IPS DF 6.9 (cell line): ENCODE measurements at places on chromosomes 2 and 18.

- no peak overlapping the region for H3K27ac ChIP-seq
- H3K36me3 ChIP-seq = no peaks in the 10 kb centered on the region
- no peak overlapping the region for H3K4me3 ChIP-seq
- no peaks in the 10 kb centered on the region for H3K4me1 ChIP-seq
- no peaks in the 10 kb centered on the region for H3K27me3 ChIP-seq
Measured at GRCh38 chr2:177187631-177188312, 24.8 kb upstream of the HNRNPA3 start.

- no peaks in the 10 kb centered on the region for H3K27me3 ChIP-seq
- H3K4me1 ChIP-seq = no peaks in the 10 kb centered on the region
- no peak overlapping the region for H3K27ac ChIP-seq
Measured at GRCh38 chr2:135299658-135300244, 231.3 kb downstream of the ZRANB3 start.

GRCh38 chr2:16114836-16115235, 174.5 kb downstream of the MYCN start:
- no peak for DNase-seq
- no peaks in the 10 kb centered on the region; the same call in 1 of the 2 replicates for H3K4me1 ChIP-seq
- H3K36me3 ChIP-seq = no peaks in the 10 kb centered on the region
- H3K4me3 ChIP-seq = no peak overlapping the region

DNA sequence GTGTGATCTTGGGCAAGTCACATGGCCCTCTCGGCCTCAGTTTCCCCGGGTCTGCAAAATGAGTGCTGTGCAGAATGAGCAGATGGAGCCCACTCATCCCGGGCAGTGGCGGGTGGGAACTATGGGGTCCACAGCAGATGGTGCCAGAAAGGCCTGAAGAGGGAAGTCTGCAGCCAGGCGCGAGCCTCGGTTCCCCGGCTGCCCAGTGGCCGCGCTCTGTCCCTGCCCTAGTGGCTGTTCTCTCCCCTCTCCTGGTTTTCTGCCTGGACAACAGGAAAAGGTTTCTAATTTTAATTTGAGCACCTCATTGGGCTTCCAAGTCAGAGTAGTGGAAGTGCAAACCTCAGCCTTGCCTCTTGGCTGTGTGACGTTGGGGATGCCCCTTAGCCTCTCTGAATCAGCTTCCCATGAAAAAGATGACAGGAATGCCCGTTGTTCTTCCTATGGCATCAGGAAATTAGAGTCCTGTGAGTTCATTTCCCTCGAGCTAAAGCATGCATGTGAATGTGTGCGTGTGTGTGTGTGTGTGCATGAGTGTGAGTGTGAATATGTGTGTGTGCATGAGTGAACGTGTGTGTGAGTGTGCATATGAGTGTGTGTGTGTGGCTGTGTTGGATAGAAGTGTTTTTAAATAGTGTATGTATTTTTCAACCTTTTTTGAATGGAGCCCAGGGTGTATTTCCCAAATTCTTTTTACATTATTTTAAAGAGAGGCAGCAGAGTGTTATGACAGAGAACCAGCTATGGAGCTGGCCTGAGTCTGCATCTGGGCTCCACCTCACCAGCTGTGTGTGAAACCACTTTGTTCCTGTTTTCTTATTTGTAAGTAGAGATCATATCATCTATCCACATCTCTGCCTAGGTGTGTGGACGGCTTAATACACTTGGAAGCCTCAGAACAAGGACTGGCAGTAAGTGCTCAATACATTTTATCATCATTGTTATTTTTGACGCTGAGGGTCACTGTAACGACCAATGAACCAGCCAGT, 41.3 kb downstream of the RRM2 start:
- no peaks in the 10 kb centered on the region for H3K27me3 ChIP-seq
- no peak for DNase-seq
- H3K4me1 ChIP-seq = no peaks in the 10 kb centered on the region
- H3K27ac ChIP-seq = no peak overlapping the region

DNA sequence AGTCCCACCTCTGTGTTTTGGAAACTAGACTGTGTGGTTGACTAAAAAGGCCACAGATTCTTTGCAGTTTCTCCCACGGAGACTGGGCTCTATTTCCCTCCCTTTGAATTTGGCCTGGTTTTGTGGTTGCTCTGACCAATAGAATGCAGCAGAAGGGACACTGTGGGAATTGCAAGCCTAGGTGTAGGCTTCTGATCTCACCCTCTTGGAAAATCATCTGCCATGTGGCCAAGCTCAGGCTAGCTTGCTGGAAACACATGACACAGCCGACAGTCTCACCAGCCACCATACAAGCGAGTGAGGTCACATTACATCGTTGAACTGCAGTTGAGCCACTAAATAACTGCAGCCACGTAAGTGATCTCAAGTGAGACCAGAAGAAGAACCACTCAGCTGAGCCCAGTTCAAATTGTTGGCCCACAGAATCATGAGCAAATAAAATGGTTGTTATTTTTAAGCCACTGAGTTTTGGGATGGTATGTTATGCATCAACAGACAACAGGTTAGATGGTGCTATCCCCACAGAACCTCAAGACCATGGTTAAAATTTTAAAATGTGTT, 319.1 kb upstream of the MEX3C start:
- H3K27ac ChIP-seq = no peak overlapping the region
- no peaks in the 10 kb centered on the region for H3K36me3 ChIP-seq
- no peaks in the 10 kb centered on the region for H3K27me3 ChIP-seq
- no peak for DNase-seq
- H3K4me1 ChIP-seq = no peaks in the 10 kb centered on the region

DNA sequence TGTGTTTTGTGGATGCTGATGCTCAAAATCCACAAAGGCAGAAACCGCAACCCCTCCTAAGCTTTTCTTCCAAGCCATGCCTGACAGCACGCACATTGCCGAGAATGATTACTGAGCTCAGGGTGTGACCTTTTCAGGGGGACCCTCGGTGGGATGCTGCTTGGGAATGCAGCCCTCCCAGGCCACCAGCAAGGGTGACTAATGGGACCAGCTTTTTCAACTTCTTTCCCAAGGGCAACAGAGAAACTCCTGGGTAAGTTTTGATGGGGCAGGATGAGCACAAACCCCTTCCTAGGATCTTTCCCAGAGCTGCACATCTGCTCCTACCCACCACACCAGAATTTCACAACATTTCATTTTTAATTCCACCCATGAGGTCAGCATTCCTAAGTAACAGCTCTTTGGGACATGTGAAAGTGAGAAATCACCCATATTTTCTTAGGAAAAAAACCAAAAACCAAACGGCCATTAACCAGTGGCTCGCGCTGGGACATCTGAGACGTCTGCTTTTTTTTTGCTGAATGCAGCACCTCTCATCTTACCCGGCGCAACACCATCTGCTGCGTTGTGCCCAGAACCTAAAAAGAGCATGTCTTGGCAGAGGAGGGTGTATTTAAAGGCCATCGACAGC, 119.0 kb downstream of the ARL4C start:
- no peak overlapping the region for H3K4me3 ChIP-seq
- no peaks in the 10 kb centered on the region for H3K27me3 ChIP-seq
- no peaks in the 10 kb centered on the region for H3K4me1 ChIP-seq
- no peak overlapping the region for H3K27ac ChIP-seq

DNA sequence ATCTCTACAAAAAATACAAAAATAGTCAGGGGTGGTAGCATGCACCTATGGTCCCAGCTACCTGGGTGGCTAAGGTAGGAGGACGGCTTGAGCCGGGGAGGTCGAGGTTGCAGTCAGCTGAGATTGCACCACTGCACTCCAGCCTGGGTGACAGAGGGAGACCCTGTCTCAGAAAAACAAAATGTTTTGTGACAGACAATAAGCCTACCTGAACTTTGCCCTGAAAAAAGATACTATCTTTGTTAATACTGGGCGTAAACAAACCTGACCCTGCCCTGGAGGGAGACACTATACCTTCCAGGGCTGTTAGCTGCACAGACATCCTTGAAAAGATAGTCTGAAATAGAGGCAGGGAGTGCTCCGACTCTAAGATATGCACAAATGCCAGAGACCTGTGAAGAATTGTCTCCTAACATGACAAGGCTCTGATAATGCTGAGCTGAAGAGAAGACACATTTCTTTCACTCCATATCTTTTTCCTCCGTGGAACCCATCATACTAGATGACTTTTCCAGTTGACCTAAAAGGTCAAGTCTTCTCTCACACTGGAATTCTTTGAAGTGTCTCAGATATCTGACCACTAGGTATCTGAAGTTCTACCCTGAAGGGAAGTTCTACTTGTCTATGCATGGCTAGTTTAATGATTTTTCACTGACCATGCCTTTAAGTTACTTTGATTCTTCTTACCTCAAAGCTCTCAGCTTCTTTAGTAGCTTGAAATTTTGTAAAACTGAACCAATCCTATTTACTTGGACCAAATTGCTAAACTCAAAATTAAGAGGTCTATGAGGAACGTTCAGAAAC, 20.9 kb upstream of the HK2 start:
- no peak overlapping the region for H3K27ac ChIP-seq
- no peaks in the 10 kb centered on the region for H3K27me3 ChIP-seq
- no peak for DNase-seq
- no peak overlapping the region for H3K4me3 ChIP-seq

DNA sequence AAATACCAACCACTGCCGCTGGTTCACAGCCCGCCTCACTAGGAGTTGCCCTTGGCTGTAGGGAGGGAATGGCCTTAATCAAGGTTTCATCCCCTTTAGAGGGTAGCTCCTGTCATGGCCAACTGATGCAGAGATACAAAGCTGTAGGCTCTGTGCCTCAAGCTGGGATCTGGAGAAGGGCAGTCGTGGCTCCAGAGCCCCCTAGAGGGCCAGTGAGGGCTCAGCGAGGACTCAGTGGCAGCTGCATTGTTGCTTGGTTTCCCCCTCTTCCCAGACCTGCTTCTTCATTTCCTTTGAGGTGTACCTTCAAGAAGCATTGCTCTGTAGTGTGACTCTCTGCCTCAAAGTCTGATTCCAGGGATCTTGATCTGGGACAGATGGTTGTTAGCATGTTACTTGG, 302.1 kb downstream of the LPIN1 start:
- 0 out of 2 replicates have a peak, but pooled peaks cover 2% of the 10 kb centered on the region for H3K4me1 ChIP-seq
- no peak overlapping the region for H3K4me3 ChIP-seq
- peak; percentile 16 for DNase-seq
- no peak overlapping the region for H3K27ac ChIP-seq
- no peaks in the 10 kb centered on the region for H3K36me3 ChIP-seq

- H3K27ac ChIP-seq = no peak overlapping the region
- H3K36me3 ChIP-seq = no peaks in the 10 kb centered on the region
- H3K4me1 ChIP-seq = peaks cover 5% of the 10 kb centered on the region; the same call in 1 of the 2 replicates
- peaks cover 67% of the 10 kb centered on the region for H3K27me3 ChIP-seq
- no peak overlapping the region for H3K4me3 ChIP-seq
Measured at GRCh38 chr2:120463996-120464395, 118.1 kb downstream of the INHBB start.

GRCh38 chr2:6863792-6864191, 1.9 kb downstream of the CMPK2 start:
- H3K36me3 ChIP-seq = no peaks in the 10 kb centered on the region
- peaks cover 1% of the 10 kb centered on the region; the same call in 1 of the 2 replicates for H3K4me1 ChIP-seq
- DNase-seq = no peak
- no peak overlapping the region for H3K4me3 ChIP-seq
- no peak overlapping the region for H3K27ac ChIP-seq

DNA sequence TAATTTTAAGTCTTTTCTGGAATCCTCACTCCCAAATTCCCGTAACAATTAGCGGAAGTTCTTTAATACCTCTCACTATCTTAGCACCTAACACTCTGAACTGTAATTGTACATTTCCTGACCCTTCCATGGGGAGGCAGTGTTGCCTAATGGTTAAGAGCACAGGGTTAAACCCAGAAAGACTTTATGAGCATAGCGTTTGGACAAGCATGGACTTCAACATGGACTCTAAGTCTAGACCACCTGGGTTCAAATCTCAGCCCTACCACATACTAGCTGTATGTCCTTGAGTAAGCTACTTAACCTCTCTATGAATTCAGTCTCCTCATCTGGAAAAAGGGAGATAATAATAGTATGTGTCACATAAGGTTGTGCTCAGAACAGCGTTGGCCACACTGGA, 13.0 kb downstream of the ANTXR1 start:
- H3K27me3 ChIP-seq = no peaks in the 10 kb centered on the region
- H3K4me3 ChIP-seq = no peak overlapping the region
- DNase-seq = no peak
- no peak overlapping the region for H3K27ac ChIP-seq

GRCh38 chr2:215038421-215038820, 100.0 kb downstream of the ABCA12 start:
- no peak overlapping the region for H3K4me3 ChIP-seq
- no peaks in the 10 kb centered on the region for H3K27me3 ChIP-seq
- no peaks in the 10 kb centered on the region for H3K36me3 ChIP-seq
- no peaks in the 10 kb centered on the region for H3K4me1 ChIP-seq
- H3K27ac ChIP-seq = no peak overlapping the region
- DNase-seq = no peak

DNA sequence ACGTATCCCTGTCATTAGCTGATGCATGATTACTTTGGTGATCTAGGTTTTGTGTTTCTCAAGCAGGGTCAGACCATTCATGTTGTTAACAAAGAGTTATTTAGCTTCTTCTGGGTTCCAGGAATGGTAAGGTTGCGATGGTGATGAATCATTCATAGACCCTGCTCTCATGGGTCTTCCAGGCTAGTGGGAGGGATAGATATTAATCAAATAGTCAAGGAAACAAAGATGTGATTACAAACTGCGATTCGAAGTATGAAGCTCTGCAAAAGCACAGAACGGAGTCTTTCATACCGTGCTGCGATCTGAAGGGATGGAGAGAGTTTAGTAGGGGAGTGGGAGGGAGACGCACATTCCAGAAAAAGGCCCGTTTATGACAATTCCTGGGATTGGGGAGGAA, 42.1 kb downstream of the CAVIN2 start:
- H3K4me1 ChIP-seq = no peaks in the 10 kb centered on the region
- no peaks in the 10 kb centered on the region for H3K27me3 ChIP-seq
- H3K36me3 ChIP-seq = no peaks in the 10 kb centered on the region
- H3K4me3 ChIP-seq = no peak overlapping the region

- H3K36me3 ChIP-seq = no peaks in the 10 kb centered on the region
- H3K4me3 ChIP-seq = no peak overlapping the region
- no peaks in the 10 kb centered on the region for H3K4me1 ChIP-seq
- no peak overlapping the region for H3K27ac ChIP-seq
- DNase-seq = no peak
Measured at GRCh38 chr2:55371376-55371775, 48.3 kb downstream of the CCDC88A start.

DNA sequence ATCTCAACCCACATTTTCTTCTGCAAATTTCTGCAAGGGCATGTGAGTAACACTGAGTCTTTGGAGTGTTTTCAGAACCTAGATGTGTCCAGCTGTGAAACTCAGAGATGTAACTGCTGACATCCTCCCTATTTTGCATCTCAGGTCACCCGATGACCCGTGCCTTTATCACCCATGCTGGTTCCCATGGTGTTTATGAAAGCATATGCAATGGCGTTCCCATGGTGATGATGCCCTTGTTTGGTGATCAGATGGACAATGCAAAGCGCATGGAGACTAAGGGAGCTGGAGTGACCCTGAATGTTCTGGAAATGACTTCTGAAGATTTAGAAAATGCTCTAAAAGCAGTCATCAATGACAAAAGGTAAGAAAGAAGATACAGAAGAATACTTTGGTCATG, 8.0 kb downstream of the UGT1A1 start:
- H3K27ac ChIP-seq = no peak overlapping the region
- H3K4me3 ChIP-seq = no peak overlapping the region
- no peaks in the 10 kb centered on the region for H3K4me1 ChIP-seq
- no peaks in the 10 kb centered on the region for H3K36me3 ChIP-seq
- DNase-seq = peak; percentile 11

GRCh38 chr2:154259030-154259429, 387.3 kb downstream of the GALNT13 start:
- H3K27me3 ChIP-seq = no peaks in the 10 kb centered on the region
- no peaks in the 10 kb centered on the region for H3K4me1 ChIP-seq
- H3K36me3 ChIP-seq = no peaks in the 10 kb centered on the region
- no peak overlapping the region for H3K4me3 ChIP-seq

- H3K27me3 ChIP-seq = no peaks in the 10 kb centered on the region
- no peaks in the 10 kb centered on the region for H3K4me1 ChIP-seq
- no peak overlapping the region for H3K27ac ChIP-seq
- no peak overlapping the region for H3K4me3 ChIP-seq
- no peaks in the 10 kb centered on the region for H3K36me3 ChIP-seq
Measured at GRCh38 chr2:5959836-5960820, 267.9 kb downstream of the SOX11 start.
